ENCODE measurements at places on chromosomes 2 and 18.

GRCh38 chr2:216994353-216994854 is 134.5 kb upstream of the TNP1 start:
- no peak for DNase-seq

DNA sequence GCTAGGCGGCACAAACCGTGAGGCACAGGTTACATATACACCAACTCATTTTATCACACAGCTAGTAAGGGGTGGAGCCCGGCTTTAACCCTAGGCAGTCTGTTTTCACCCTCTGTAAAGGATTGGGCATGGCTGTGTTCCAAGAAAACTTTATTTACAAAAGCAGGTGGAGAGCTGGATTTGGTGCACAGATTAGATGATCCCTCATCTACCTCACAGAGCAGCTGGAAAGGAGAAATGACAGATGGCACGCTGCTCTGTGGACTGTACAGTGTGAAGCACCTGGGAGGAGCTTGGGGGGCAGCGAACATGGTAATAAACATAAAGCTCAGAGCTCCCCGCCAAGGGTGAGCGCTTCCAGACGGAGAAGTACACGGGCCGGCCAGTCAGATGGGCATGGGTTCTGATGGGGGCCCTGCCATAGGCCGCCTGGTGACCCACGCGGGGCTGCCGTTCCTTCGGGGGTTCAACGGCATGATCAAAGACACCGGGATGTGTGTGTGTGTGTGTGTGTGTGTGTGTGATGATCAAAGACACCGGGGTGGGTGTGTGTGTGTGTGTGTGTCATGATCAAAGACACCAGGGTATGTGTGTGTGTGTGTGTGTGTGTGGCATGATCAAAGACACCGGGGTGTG is 862 bp upstream of the TMEM177 start:
- DNase-seq = no peak

GRCh38 chr2:235194351-235194750 is 242.5 kb downstream of the SH3BP4 start:
- DNase-seq = no peak

- DNase-seq = no peak
These were observed 16.9 kb downstream of the LYG2 start for GRCh38 chr2:99238599-99238998.

DNA sequence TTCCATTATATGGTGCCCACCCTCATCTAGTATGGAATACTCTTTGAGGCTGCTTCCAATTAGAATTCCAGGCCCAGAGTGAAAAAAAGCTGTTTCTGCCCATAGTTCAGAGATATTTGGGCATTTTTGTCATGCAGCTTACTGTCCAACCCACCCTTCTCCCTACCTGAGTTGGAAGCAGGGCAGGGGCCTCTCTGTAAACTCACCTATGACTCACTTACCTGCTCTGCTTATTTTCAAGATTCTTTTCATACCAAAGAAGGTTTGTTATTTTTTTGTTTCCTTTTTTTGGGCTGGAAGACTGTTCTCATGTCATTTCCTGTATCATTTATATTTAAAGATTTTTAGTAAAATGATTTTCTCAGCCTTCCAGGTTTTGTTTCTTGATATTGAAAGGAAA is 38.4 kb upstream of the PPP1R1C start:
- no peak for DNase-seq

GRCh38 chr2:72827966-72828646 is 2.3 kb upstream of the EXOC6B start:
- no peak for DNase-seq

GRCh38 chr2:14952400-14952963 is 320.0 kb downstream of the LRATD1 start:
- DNase-seq = no peak

DNA sequence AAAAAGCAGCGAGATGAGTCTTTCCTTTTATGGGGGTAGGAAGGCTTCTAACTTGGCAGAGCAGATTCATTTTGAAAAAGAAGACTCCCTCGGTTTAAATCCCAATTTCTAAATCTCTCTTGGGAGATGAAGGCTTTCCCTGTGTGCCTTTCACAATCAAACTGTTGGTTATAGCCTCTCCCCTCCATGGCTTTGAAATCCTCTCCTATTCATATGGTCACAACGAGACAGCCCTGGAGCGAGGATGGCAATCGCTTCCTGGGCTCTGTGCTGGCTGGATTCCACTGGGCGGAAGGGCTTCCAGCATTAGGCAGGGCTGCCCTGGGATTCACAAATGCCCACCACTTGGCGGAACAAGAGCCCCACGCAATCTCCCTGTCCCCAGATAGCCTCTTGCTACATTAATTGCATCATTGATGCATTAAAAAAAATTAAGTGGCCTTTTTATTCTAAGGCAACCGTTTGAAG is 1.6 kb downstream of the CAVIN2 start:
- no peak for DNase-seq

DNA sequence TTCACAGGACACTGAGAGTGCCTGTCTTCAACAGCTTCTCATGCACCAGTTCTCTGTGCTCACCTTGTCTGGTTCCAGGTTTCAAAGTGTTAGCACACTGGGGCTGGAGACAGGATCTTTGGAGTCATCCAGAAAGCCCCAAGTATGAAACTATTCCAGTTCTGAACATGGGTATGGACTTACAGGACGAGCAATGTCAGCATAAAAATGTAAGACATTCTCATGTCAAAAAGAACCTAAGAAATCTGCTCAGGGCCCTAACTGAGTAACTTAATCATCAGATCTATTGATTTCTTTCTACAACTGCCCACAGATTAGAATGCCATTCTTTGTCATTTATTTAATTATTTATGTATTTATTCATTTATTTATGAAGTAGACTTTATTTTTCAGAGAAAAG is 184.5 kb downstream of the AGPS start:
- DNase-seq = no peak

DNA sequence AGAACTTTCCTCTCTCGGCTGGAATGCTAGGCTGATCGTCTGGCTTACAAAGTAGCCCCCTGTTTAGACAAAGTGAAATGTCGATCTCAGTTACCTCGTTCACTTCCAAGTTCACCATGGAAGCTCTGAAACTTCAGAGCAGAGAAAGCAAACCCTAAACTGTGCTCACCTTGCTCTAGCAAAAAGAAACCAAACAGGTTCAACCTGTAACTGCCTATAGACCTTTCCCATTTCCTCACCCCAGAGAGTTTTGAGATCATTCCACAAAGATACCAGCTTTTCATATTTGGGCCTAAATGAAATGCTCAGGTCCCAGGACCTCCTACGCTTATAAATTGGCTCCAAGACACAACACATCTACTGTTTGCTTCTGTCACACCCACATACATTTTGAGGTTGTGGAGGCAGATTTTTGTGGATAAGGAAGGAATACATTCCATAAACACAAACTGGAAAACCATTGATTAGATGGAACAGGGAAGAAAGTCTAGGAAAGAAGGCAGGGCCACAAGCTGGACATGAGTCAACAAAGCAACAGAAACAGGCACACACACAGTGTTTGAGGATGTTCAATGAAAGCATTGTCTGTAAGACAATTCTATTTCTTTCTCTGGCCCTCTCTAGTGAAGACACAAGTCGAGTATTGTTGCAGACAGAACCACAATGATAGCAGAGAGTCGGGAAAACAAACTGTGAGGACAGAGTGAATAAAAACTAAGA is 52.8 kb upstream of the TGIF1 start:
- DNase-seq = no peak

DNA sequence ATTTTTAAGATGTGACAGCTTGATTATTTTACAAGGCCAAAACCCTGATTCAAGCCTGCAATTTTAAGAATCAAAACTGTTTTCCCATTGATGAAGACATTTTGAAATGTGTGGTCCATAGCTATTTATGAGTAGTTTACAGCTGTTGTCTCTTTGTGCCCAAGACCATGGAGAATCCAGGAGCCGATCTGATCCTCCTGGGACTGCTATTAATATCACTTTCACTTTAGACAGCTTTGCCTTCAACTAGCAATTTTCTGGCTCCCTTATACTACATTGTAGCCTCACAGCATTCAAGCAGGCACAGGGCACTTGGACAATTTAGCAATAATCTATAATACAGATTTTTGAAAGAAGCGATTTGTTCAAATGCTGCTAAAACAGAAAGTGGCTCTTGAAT is 172.9 kb downstream of the SLC8A1 start:
- no peak for DNase-seq

GRCh38 chr2:239308661-239309397 is 92.0 kb downstream of the HDAC4 start:
- DNase-seq = no peak

GRCh38 chr2:165070076-165070475 is 114.8 kb upstream of the SLC38A11 start:
- DNase-seq = no peak

DNA sequence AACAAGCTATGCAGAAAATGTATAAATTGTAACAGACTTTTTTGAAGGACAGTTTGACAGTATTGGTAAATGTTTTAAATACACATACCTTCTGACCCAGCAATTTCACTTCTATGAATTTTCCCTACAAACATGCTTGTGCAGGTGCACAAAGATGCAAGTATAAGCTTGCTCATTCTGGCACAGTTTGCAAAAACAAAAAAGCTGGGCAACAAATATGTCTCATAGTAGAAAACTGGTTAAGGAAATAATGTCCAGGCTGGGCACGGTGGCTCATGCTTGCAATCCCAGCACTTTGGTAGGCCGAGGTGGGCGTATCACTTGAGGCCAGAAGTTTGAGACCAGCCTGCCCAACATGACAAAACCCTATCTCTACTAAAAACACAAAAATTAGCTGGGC is 96.9 kb upstream of the NEDD4L start:
- DNase-seq = no peak

GRCh38 chr18:55452123-55452611 is 135.8 kb downstream of the TCF4 start:
- DNase-seq = no peak

GRCh38 chr2:177710889-177711288 is 318.3 kb downstream of the AGPS start:
- no peak for DNase-seq

DNA sequence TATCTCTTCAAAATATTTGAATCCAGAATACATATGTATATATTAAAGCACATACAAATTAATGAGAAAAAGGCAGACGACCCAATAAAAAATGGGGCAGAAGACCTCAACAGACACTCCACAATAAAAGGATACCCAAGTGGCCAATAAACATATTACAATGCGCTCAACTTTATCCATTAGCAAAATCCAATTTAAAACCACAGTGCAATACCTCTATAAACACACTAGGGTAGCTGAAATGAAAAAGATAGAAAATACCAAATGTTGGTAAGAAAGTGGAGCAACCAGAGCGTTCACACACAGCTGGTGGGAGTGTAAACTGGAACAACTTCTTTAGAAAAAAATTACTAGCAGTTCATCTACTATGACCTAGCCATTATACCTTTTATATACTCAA is 75.3 kb downstream of the CCDC148 start:
- no peak for DNase-seq

GRCh38 chr2:230418341-230419016 is 2.5 kb downstream of the SP100 start:
- DNase-seq = peak; percentile 37

- DNase-seq = no peak
These were observed 171.3 kb downstream of the PTGR3 start for GRCh38 chr18:75037689-75037955.

GRCh38 chr2:37665604-37666362 is 5.7 kb downstream of the CDC42EP3 start:
- no peak for DNase-seq

DNA sequence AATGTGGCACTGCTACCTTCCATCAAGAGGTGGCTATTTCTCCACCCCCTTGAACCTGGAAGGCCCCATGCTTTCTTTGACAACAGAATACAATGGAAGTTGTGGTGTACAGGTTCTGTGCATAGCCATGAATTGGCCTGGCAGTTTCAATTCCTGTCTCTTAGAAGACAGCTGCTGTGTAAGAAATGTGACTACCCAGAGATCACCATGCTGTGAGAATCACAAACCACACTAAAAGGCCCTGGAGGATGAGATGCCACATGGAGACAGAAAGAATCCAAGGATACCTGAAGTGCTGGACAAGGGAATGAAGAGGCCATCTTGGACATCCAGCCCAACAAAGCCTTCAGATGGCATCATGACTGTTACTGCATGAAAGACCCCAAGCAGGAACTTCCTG is 47.7 kb upstream of the EHBP1 start:
- DNase-seq = no peak

DNA sequence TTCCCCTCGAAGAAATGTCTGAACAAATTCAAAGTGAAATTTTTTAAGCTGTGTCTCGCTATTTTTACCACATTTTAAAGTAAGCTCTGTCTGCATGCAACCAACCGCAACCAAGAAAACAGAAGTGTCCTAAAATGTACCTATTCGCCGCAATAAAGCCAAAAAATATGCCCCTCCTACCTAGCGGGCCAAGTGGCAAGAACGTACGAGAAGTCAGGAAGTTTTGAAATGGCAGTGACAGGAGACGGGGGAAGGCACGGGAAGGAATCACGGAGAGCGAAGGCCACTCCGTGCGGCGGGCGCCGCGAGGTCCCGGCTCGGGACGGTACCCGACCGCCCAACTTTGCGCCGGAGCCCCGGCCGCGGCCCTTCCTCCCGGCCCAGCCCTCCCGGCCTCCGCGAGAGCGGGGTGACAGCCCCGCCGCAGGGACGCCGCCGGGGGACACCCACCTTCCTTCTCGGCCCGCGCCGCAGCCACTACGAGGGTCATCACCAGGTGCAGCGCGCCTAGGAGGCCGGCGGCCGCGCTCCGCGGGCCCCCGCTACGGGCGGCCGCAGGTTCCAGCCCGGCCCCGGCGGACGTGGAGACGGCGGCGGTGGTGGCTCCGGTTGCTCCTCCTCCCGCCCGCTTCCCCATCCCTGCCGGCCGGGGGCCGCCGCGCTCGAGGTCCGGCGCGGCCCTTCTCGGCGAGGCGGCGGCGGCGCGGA is 568 bp downstream of the TMEM131 start:
- peak; percentile 55 for DNase-seq

- DNase-seq = no peak
These were observed 146.3 kb downstream of the PLCL1 start for GRCh38 chr2:197950724-197951123.

- no peak for DNase-seq
These were observed 36.6 kb upstream of the DYNC2LI1 start for GRCh38 chr2:43737097-43737854.

GRCh38 chr2:192773044-192773443 is 578.3 kb upstream of the TMEFF2 start:
- no peak for DNase-seq

DNA sequence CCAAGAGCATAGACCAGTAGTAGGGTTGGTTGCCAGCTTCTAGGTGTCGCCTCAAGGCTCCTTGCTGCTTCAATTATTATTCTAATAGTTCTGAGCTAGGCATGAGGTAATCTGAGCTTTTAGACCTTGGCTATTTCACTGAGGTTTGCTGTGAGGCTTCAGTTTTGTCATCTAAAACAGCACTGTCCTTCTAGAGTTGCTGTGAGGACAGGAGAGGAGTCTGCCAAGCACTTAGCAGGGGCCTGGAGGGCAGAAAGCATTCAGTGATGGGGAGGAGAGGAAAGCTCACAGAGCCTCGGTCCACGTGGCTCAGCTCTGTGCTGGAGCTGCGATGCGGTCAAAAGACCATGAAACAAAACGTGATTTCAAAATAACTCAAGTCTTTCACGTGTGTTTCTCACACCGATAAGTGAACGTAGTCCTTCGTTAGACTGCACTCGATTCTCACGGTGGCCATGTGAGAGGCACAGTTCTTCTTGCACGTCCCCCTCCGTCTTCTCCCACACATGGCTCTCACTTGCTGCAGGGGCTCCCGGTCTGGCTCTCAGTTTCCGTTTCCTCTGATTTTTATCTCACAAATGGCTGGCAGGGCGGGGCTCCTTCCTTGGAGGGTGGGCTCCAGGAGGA is 113.7 kb downstream of the B3GNT2 start:
- DNase-seq = no peak
